ENCODE measurements at places on chromosomes 1 and 21.

DNA sequence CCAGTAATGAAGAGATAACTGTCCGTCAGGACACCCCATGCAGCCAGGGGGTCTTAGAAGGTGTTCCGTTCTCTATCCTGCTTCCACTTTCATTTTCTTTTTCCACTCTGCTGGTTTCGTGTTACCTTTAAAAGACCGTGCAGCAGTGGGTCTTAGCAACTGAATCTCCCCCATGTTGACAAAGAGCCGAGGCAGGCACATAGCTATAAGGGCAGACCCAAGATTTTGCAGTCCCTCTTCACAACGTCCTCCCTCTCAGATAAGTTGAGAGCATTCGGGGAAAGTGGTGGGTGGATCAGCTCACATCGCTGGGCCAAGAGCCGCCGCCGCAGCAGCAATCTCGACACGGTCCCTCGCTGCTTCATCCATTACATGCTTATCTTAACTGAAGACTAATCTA, 355.5 kb downstream of the LMO4 start:
- DNase-seq: no peak

GRCh38 chr1:110870721-110871388, 2.1 kb upstream of the CD53 start:
- no peak for DNase-seq

DNA sequence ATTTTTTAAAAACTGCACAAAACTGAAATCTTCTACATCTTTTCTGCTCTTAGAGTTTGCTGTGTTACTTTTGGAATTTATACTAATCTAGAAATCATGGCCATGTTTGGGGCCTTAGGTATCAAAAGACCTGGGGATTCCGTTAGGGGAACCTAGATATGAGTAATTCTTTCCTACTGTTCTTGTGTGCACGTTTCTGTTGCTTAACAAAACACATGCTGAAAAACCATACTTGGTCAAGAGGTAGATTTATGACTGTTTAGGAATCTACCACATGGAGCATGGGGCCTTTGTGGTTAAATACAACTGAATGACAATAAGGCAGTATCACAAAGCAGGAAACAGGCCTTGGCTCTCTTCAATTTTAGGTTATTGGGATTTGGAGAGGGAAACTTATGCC, 291.9 kb upstream of the USP25 start:
- DNase-seq: no peak

GRCh38 chr1:180954801-180955165, 42.1 kb downstream of the KIAA1614 start:
- no peak for DNase-seq

GRCh38 chr1:227894831-227895451, 52.8 kb downstream of the WNT9A start:
- DNase-seq: no peak

GRCh38 chr1:168714012-168714411, 15.0 kb downstream of the DPT start:
- DNase-seq: no peak

DNA sequence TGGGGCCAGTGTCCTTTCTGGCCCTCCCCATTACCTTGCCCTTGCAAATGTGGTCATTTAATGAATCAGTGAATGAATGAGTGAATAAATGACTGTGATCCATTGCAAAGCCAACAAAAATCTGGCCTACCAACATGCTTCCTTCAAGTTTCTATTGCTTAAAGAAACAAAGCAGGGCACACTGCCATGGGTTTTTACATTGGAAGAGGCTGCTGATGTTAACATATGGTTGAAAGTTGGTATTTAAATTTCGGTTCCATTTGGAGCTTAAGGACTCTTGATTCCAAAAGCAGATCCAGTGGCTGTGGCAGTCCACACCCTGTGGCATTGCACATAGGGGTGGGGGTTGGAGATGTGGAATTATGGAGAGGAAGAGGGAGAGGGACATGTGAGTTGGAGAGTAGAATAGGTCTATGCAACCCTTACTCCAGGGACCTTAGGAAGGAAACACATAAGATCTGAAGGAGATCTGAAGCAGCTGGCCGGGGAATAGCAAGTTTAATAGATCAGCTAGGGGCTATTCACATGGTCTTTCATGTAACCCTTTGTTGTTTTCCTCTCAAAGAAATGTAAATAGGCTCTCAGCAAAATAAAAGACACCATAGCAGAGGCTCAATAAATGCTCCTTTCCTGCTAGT, 7.2 kb downstream of the ABCA4 start:
- no peak for DNase-seq

DNA sequence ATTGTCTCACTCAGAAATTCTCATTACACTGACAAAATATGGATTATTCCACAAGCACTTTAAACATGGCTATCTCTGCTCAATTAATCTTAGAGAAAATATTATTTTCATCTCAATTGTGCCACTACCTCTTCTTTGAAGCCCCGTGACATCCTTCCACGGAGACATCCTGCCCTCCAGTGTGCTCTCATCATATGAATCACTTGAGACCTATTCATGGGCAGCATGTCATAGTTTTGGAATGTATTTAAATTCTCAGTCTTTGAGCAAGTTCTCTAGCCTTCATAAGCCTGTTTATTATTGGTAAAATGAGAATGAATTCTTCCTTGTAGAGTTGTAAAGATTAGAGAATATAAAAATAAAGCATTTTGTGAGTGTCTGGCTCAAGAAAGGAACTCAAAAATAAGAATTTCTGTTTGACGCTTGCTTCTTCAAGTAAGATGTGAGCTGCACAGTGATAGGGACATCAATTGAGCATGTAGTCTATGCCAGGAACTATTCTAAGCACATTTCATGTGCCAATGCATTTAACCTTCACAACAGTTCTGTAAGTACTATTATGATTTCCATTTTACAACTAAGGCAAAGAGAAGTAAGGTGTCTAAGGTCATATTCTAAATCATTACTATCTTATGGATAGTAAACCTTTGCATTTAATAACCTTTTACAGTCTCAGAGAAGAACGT, 557.4 kb upstream of the ZRANB2 start:
- no peak for DNase-seq

- DNase-seq: no peak
Measured at GRCh38 chr1:154445040-154445472, 39.9 kb downstream of the IL6R start.

- peak; percentile 72 for DNase-seq
Measured at GRCh38 chr1:8439015-8439702, 121.2 kb downstream of the SLC45A1 start.

Measured in AML-193 (cell line).